ENCODE measurements at places on chromosomes 16 and 17.

DNA sequence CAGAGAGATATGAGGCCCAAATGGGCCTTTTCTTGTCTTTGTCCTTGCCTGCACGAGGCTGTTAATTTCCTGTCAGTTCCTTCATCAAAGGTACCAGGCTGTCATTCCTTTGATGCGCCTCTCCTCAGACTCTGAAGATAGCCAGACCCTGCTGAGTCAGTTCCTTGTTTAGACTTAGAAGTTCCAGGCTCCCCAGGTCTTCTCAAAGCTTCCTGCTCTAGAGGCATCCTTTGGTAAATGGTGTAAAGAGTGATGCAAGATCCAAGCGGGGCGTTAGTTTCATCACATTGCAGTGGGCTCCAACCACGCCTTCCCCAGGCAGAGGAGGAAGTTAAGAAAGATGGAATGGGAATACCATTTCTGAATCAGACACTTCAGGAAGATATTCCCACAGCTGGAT lies 4.0 kb upstream of the CDH11 start:
- DNase-seq: no peak

GRCh38 chr17:31467502-31468256 lies 76.2 kb downstream of the RAB11FIP4 start:
- no peak for DNase-seq

DNA sequence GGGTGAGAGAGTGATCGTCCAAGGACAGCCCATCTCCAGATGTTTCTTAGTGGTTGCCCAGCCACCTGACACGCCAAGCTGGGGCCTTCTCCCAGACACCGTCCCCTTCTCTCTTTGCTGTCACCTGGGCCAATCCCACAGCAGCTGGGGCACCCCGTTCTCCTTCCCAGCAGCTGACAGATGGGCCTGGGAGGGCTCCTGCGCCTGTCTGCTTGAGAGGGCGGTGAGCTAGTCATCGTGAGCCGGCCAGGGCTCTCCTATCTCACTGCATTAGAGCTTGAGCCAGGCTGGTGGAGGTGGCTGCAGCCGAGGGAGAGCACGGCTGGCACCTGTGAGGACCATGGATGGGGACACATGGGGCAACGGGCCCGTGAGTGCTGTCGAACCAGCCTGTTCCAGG lies 41.2 kb downstream of the RAB11FIP3 start:
- no peak for DNase-seq

DNA sequence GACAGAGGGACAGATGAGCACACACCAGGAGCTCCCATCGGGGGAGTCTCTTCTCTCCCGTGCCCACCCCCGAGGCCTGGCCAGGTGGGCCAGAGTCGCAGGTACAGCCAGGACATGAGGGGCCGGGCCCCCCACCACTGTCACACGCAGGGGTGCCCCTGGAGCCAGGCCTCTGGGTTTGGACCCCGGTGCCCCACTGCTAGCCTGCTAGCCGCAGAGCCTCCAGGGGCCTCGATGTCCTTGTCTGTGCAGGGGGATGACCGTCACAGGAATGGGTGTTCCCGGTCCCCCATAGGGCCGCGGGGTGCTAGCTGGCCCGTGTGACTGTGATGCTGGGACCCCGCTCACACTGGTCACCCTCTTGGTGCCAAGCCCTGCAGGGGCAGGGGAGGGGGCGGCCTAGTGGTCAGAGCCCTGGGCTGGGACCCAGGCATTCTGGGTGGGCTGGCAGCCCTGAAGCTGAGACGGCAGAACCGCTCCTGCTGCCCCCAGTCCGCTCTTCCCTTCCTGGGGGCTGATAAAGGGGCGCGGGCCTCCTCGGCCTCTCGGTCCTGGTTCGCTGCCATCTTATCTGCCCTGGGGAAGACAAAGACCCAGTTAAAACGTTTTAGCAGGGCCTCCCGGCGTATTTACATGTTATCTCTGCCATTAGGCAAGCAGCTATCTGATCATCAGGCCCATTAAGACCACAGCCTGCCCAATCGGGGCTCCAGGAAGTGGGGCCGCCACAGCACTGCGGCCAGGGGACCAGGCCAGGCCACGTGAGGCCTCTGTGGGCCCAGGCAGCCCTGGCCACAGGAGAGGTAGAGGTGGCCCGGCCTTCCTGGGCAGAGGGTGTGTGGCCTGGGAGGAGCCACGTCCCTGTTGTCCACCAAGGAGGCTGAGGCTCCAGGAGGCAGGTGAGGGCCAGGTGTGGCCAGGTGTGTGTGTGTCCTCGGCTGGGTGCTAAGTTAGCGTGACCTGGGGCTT lies 57.2 kb upstream of the ZC3H18 start:
- DNase-seq: no peak

DNA sequence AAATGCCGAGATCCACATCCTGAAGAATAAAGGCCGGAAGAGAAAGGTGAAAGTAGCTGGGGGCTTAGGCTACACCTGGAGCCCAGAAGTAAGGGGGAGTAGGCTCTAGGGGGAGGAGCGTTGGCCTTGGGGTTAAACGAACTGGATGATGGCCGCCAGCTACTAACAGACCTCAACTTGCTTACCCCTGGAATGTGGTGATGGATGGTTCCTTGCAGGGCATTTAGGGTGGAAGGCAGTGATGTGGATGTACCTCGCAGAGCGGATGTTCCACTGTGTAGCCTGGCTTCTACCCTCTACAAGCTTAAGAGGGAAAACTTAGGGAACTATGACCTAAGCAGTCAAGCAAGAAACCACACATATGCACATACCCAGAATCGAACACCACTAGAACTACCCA lies 2.3 kb upstream of the MAZ start:
- no peak for DNase-seq

GRCh38 chr17:43530288-43531081 lies 15.7 kb downstream of the ETV4 start:
- DNase-seq: peak; percentile 74

DNA sequence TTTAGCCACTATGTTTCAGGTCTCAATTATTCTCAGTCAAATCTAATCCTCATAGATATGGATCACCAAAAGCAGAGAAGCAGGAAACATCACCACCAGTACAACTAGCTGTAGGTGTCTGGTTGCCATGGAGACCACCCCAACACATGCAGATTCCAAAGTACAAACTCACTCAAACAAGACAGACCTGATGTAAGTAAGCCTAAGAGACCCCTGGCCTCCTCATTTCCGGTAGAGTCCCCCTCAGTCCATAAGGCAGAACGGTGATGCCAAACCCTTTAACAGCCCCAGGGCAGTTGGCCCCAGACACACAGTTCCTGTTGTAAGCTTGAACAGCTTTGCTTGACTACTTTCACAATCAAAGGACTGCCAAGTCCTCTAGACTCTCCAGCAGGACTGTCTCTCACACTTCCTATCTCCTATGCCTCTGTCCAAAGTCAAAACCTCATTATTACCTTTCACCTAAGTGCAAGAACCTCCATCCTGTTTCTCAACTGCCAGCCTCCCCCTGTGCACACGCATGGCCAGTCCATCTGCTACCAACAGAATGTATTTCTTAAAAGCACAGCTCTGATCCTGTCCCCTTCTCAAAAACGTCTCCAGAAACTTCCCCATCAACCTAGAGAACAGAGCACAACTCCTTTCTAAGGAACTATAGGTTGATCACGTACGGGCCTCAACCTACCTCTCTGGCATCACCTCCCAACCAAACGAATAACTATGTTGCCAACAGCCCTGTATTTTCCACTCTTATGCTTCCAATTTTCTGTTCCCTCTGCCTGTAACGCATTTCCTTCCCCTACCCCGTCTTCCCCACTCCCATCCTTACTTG lies 23.9 kb downstream of the SLC39A11 start:
- DNase-seq: no peak

DNA sequence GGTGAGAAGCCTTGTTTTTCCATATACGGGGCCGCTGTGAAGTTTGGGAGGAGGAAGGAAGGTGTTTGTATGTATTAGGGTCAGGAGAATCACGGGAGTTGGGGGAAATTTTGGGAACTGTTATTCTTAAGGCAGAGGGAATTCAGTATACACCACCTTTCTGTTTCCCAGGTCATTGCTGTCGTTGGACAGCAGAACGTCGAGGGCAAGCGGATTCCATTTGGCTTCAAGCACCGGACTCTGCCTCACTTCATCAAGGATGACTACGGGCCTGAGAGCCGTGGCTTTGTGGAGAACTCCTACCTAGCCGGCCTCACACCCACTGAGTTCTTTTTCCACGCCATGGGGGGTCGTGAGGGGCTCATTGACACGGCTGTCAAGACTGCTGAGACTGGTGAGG lies 17.6 kb downstream of the POLR2A start:
- no peak for DNase-seq

- no peak for DNase-seq
These were observed 143.2 kb upstream of the CDH5 start for GRCh38 chr16:66223176-66223780.

DNA sequence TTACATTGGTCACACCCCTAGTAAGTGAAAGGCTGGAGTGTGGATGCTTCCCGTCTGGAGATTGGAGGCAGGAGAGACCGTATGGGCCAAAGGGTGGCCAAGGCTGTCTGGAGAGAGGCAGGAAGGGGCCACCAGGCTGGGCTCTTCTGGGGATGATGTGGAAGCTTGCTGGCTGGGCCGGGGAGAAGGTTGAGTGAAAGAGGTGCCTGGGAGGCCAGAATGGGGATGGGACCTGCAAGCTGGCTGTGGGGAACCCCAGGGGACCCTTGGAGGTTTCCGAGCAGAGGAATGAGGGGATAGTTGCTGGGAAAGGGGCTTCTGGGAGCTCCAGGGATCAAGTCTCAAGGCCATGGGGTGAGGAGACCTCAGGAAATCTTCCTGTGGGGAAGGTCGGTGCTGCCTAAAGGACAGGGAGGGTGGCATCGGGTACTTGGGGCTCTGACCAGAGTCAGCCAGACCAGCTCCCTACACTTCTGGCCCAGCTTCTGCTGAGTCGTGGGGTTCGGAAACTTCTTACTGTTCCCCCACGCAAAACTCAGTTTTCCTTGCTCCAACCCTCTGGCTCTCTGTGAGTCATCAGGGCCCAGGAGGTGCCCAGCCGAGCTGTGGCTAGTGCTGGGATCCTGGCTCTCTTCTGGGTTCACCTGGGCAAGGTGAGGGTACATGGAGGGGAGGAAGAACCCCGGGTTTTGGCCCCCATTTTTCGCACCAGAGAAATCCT lies 3.1 kb downstream of the MRC2 start:
- DNase-seq: no peak
